ENCODE measurements at places on chromosomes 3 and 15. TPM values are rescaled to one million over a fixed set of nuclear protein-coding genes. Genes with fewer than 3 reads are reported as not detected.

DNA sequence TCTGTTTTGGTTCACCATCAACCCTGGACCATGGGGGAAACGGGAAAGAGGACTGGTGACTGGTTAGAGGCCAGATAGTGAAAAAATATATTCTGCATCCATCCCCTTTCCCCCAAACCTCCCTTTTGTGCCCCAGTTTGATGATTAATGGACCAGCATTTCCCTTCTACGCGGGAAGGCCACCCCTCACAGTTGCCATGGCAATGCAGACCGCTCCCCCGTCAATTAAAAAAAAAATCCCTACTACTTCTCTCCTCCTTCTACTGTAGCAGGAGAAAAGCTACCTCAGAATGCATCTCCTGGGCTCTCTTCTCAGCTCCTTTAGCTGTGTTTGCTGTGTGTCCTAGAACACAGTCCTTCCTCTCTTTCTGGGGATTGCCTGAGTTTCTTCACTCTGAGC, 4.0 kb downstream of the BAHD1 start:
- peak; percentile 43 for DNase-seq

- no peak for DNase-seq
Observed at GRCh38 chr3:192915722-192916121, 1.9 kb downstream of the MB21D2 start.

- no peak for DNase-seq
Observed at GRCh38 chr15:99502661-99503060, 63.1 kb upstream of the MEF2A start.

DNA sequence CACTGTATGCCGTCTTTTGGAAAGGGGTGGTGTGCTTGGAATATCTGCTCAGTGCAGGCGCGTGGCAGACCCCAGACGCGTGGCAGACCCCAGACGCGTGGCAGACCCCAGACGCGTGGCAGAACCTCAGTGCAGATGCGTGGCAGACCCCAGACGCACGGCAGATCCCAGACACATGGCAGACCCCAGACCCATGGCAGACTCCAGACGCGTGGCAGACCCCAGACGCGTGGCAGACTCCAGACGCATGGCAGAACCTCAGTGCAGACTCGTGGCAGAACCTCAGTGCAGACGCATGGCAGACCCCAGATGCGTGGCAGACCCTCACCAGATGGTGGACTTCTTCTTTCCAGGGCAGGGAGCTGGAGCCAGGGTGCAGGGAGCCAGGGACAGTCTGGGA, 637 bp upstream of the MUC4 start:
- no peak for DNase-seq

Gene GOLGA6L7
- not detected for total RNA-seq

DNA sequence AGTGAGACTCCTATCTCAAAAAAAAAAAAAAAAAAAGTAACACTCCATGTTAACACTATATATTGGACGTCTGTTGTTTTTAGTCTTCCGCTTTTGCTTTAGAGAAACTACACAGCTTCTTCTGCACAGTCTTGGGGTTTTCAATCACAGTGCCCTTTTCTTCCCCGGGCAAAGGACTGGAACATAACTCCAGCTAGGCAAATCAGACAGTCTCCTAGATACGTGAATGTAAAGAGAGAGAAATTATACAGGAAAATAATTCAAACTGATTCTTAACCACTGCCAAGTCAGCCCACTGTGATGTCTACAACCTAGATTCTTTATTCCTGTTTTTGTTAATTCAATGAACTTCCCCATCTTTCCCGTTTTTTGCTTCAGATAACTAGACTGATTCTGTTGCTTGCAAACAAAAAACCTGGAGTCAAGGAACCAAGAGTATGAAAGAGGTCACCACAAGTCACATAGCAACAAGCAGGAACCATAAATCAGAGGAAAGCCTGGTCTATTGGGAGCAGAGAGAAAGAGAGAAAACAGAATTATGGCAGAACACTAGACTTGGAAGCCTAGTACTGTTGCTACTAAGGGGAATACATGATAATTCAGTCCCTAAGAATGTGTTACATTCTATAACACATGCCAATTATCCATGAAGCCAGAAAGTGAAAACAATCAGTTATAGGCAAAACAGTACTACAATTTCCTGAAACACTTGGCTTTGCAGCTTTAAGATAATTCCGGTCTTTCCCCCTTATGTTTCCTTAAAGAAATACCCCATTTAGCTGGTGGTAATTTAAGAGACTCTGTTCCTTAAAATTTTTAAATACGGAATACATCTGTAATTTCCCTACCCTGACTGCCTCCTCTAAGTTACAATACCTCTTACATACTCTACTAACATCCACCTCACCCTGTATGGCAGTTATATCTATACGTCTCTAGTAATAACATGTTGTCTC, 63.1 kb downstream of the TBL1XR1 start:
- DNase-seq: no peak

DNA sequence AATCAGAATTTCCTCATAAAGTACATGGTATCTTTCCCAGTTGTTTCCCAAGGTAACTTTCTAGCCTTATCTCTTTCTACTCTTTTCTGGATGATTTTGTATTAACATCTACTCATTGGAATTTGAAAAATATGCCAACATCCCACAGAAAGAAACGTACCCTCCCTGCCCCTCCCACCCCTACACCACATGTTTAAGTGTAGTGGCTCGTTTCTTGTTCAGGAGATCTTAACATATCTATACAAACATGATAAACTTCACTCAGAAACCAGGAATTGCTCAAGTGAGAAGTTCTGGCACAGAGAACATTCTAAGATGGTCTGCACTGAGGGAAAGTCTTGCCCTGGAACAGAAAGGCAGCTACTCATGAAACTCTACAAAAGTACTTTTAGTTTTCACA, 404.7 kb downstream of the SOX2 start:
- no peak for DNase-seq

Gene MCCC1
- 35.3 TPM for total RNA-seq

GRCh38 chr3:46378426-46378942, 7.7 kb downstream of the CCR5 start:
- DNase-seq: peak; percentile 85

Gene ZNF502
- 6.0 TPM for total RNA-seq

Gene PRSS50
- 0.35 TPM for total RNA-seq

Gene MKRN3
- total RNA-seq: not detected

GRCh38 chr3:20930034-20930433, 744.0 kb upstream of the SGO1 start:
- no peak for DNase-seq

Gene B3GNT5
- total RNA-seq: 9.9 TPM

- DNase-seq: peak; percentile 39
Observed at GRCh38 chr15:66095871-66096687, 157.5 kb downstream of the MEGF11 start.

- DNase-seq: peak; percentile 26
Observed at GRCh38 chr15:80580106-80580505, 115.0 kb upstream of the ABHD17C start.

GRCh38 chr15:43285609-43286037, 18.9 kb upstream of the TGM5 start:
- peak; percentile 76 for DNase-seq

DNA sequence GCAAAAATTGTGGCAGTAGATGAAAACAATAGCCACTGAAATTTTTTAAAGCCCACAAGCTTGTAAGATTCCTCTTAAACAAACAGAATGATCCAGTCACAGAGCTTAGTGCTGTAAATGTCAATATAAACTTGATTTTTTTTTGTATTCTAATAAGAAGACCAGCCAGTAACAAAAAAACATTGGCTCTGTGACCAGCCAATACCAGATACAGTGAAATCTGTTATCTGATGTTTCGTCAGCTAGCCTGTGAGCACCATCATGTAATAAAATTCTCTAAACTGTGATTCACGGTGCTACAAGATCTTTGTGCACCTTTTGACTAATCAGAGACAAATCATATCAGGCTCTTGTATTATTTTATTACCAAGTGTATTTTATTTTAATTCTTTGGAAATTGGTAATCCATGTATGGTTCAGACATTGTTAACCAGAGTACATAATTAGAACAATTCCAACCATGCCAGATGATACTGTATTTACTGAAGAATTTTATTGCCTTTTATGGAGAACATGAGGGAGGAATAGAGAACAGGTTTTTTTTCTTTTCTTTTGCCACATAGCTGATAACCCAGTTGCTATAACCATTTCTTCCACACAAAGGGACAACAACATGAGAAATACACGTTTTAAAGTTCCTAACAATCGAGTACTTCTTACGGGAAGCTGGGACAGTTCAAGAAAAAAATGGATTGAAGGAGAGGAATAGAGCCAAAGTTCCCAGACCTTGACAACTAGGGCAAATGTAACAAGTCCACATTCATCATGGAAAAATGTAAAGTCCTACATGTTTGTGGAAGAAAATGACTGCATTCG, 71.9 kb downstream of the FILIP1L start:
- DNase-seq: no peak

DNA sequence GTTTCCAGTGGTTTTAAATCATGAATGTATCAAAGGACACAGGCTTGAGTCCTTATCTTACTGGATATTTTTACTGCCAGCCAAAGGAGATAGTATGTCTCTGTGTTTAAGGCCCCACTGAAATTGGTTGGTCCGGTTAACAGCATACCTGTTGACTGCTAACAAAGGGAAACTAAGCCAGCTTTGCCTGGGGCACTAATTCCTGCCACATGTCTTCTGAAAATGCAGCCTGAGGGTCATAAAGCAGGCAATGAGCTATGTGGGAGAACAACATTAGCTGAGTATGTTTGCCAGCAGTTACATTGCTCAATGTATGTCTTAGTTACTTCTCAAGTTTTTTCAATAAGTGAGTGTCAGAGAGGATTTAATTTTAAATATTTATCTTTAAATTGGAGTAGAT, 12.4 kb downstream of the PLS1 start:
- no peak for DNase-seq

DNA sequence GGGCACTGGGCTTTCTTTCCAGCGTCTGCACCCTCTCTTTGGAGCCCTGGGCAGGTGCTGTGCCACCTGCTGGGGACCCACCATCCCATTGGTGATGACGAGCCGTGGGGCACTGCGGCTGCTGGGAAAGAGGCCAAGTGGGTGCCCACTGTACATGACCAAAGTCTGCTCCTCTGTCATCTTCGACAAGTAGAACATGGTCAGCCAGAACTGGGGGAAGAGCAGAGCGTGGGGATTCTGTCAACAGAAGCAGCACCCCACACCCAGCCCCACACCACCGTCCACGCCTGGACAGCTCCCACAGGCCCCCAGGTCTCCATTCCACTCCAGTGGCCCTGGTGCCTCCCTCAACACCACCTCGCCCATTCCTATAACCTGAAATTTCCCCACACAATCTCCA, 9.7 kb downstream of the UROC1 start:
- DNase-seq: no peak

Gene SELENOS
- total RNA-seq: 66.0 TPM

GRCh38 chr3:195072916-195073564, 197.9 kb downstream of the XXYLT1 start:
- DNase-seq: no peak

DNA sequence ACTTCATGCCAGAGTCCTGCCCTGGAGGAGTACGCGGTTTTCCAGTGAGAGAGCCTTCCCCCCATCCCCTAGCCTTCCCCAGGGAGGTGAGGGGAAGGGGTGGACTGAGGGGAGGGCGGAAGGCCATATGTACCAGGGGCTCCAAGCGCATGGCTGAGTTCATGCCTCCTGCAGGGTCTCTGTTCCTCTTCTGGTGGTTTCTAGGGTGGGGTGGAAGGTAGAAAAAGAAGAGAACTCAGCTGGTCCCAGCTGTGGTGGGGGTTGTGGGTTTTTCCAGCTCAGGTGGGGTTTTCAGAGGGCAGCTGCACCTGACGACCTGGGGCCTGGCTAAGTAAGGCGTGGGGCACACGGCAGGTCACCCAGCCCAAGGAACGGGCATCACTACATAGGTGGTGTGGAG, 10.7 kb upstream of the IQSEC1 start:
- DNase-seq: no peak

GRCh38 chr15:48242015-48242414, 35.9 kb downstream of the SLC12A1 start:
- DNase-seq: no peak

Gene ZNF639
- total RNA-seq: 35.6 TPM

GRCh38 chr15:55334371-55334770, 15.3 kb downstream of the PIGB start:
- no peak for DNase-seq

DNA sequence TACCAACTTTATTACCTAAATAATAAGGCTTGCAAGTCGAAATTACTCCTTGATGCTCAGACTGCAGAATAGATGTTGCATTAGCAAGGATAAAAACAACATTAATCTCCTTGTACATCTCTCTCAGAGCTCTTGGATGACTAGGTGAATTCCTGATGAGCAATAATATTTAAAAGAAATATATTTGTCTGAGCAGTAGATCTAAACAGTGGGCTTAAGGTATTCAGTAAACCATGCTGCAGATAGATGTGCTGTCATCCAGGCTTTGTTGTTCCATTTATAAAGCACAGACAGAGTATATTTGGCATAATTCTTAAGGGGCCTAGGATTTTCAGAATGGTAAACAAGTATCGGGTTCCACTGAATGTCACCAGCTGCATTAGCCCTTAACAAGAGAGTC, 257.1 kb downstream of the TUSC7 start:
- DNase-seq: no peak

Gene CYP1A2
- not detected for total RNA-seq

DNA sequence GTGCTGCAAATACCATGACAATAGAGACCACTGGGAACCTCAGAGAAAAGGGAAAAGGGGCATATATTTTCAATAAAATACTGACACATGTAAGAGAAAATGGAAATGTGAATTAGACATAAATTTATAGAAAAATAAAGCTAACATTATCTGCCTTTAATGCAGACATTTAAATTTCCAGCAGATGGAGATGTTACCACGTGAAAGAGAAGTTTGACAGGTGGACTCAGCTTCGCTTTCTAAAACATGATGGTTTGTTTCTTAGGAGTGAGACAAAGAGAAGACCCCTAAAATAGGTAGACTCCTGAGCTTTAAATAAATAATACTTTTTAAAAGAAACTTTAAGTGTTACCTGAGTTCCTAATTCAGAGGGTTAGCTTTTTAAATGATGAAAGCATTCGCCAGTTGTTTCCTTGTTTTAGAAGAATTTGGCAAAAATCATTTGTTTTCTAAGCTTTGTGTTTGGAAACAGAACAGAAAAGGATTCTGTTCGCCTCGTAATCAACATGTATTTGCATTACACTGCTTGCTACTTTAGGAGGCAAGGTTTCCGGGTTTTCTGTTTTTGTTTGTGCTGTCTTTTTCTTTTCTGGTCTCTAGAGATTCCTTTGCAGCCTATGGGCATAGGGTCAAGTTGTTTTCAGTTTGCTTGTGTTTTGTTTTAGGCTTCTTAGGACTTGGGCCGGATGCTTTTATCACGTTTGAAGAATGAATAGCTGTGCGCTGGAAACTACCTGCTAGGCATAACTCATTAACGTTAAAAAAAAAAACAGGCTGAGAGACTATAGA, 271.4 kb downstream of the THSD4 start:
- no peak for DNase-seq

Gene ISLR2
- 1.1 TPM for total RNA-seq

GRCh38 chr3:112315791-112316190, 17.2 kb upstream of the CD200 start:
- DNase-seq: no peak

Gene KLHL6
- 9.8 TPM for total RNA-seq
